Brain pericyte (primary cell): ENCODE measurements at places on chromosomes 4 and X.
A peak's percentile ranks its signal among the peaks of the same experiment; 100 is the strongest.

DNA sequence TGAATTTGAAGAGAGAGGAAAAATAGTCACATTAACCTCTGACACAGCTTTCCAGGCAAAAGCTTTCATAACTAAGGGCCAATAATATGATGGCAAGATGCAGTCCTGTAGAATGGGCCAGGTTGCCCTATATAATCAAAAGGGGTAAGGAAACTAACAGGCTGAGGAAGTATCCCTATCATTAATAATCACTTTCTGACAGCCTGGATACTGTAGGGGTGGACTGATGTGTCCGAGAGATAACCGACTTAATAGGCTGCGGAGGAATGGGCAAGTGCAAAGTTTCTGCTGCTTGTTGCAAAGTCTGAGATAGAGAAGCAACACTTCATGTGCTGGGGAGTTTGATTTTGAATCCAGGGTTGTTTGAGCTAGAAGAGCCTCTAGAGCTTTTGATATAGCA lies 94.8 kb downstream of the DNAAF6 start:
- no peak for DNase-seq

GRCh38 chrX:78650906-78651437 lies 8.2 kb downstream of the RTL3 start:
- no peak for DNase-seq

GRCh38 chrX:17597836-17598439 lies 139.4 kb upstream of the SCML1 start:
- DNase-seq = peak; percentile 17

DNA sequence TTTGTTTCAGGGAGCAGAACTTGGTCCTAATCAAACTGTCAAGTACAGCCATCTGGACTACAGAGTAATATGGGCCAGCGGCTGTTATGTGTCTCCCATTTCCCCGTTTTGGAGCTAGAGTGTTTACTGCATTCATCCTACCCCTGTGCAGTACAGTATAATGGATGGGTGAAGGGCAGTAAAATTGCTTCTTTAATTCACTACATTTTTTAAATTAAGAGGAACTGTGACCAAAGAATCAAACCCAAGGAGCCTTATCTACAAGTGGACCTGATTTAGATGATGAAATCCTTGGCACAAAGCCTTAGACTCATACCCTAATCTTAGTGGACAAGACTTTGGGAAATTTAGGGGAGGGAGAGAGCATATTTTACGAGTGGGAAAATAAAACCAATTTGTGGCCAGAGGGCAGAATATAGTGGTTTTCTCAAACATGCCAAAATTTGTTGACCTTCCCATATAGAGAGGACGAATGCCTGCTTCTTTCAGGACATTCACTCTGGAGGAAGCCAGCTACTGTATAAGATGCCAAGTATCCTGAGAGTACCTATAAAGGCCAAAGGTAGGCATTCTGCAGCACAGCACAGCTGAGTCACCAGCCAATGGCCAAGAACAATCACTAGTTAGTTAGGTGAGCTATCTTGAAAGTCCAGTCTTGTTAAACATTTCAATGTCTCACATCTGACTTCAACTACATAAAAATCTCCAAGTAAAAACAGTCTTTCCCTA lies 253.8 kb upstream of the KCNIP4 start:
- no peak for DNase-seq

DNA sequence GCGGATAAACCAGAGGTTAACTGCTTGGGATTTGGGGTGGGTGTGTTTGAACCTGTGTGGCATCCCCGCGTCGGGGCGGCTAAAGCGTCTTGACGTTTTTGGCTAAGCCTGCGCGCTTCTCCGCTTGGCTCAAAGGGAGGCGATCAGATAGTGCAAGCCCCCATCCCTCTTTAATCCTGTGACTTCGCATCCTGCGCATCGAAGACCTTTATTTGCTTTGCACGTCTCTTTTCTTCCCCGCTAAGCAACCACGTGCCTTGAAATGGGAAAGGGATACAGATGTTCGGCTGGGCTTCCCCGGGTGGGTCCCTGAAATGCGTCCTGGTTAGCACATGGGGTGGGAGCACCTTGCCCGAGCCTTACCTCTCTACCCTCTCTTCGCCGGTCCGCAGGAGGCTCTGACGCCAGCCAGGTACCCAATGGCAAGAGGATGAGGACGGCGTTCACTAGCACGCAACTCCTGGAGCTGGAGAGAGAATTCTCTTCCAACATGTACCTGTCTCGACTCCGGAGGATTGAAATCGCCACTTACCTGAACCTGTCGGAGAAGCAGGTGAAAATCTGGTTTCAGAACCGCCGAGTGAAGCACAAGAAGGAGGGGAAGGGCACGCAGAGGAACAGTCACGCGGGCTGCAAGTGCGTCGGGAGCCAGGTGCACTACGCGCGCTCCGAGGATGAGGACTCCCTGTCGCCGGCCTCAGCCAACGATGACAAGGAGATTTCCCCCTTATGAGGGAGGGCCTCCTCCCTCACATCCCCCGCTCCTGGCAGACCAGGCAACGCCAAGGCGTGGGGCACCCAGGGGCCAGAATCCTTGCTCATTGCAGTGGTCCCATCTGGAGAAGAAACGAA lies 1.5 kb downstream of the GSX2 start:
- DNase-seq = no peak

DNA sequence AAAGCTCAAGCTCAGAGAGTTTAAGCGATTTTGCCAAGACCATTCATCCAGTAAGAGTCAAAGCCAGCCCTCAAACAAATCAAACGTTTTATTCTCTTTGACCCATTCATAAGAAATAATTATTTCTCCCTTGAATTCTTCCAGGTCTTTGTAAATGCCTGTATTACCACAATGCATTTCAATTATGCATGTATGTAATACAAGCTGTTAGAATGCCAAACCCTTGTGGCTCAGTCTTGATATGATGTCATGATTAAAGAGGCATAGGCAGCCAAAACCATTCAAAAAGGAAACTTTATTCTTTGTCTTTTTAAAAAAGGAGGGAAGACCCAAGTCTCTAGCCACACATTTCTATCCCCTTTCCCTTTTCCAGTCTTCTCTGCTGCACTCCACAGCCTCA lies 56.5 kb upstream of the PGM2 start:
- no peak for DNase-seq

DNA sequence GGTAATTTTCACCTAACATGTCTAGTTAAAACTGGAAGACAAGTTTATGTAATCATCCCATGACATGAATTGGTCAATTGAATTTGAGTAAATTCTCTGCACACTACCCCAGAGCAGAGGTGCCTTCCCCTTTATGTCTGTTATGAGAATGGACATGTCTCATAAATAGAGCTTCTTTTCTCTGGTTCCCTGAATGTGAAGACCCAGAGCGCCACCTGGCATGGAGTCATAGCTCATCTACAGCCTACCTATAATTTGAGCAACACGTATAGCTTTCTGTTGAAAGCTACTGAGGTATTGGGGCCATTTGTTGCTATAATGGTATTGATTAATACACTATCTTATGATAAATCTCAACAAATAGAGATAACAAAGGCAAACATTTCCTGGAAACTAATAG lies 626.5 kb upstream of the GALNTL6 start:
- DNase-seq = no peak

DNA sequence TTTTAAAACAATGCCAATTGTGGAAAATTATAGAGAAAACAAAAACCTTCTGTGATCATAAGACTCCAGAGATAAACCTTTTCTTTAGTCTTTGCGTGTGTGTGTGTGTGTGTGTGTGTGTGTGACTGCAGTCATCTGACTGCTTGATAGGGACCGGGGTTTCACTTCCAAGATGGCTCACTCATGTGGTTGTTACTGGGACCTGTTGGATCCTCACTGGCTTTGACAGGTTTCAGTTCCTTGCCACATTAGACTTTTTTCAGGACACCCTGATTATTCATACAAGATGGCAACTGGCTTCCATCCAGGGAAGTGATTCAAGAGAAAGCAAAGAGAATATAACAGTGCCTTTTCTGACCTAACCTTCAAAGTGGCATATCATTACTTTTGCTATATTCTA lies 21.9 kb upstream of the MAD2L1 start:
- no peak for DNase-seq

- DNase-seq = no peak
Measured at GRCh38 chr4:32686123-32686522, 1966.0 kb downstream of the PCDH7 start.

- DNase-seq = no peak
Measured at GRCh38 chrX:40685362-40685918, 38.1 kb upstream of the CXorf38 start.

DNA sequence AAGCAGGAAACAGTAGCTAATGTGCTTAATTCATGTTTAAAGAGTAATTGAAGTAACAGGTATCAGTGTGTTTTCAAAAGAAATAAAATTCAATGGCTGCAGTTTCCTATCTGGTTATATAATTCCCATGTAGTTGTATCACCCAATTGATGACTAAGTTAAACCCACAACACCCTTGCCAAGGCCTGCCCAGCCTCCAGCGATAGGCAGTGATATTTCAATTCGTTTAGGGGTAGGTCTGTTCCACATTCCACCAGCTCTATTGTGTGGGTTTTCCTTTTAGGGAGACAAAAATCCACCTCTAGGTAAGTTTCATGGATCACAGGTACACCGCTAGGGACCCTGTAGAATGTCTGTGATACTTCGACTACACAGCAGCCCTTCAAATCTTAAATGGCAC lies 24.7 kb upstream of the MXRA5 start:
- no peak for DNase-seq

GRCh38 chr4:76830612-76830963 lies 67.4 kb downstream of the SOWAHB start:
- no peak for DNase-seq

DNA sequence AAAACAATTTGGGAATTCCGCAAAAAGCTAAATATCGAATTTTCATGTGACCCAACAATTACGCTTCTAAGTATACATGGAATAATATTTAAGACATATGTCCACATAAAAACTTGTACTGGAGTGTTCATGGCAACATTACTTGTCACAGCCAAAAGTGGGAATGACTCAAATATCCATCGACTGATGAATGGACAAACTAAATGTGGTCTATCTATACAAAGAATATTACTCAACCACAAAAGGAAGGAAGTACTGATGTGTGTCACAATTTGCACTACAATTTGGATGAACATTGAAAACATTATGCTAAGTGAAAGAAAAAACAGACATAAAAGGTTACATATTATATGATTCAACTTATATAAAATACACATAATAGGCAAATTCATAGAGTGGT lies 71.9 kb downstream of the AFF2 start:
- no peak for DNase-seq

- no peak for DNase-seq
Measured at GRCh38 chrX:64204701-64205440, 637 bp downstream of the AMER1 start.

- DNase-seq = no peak
Measured at GRCh38 chr4:85509882-85510631, 35.1 kb downstream of the ARHGAP24 start.

DNA sequence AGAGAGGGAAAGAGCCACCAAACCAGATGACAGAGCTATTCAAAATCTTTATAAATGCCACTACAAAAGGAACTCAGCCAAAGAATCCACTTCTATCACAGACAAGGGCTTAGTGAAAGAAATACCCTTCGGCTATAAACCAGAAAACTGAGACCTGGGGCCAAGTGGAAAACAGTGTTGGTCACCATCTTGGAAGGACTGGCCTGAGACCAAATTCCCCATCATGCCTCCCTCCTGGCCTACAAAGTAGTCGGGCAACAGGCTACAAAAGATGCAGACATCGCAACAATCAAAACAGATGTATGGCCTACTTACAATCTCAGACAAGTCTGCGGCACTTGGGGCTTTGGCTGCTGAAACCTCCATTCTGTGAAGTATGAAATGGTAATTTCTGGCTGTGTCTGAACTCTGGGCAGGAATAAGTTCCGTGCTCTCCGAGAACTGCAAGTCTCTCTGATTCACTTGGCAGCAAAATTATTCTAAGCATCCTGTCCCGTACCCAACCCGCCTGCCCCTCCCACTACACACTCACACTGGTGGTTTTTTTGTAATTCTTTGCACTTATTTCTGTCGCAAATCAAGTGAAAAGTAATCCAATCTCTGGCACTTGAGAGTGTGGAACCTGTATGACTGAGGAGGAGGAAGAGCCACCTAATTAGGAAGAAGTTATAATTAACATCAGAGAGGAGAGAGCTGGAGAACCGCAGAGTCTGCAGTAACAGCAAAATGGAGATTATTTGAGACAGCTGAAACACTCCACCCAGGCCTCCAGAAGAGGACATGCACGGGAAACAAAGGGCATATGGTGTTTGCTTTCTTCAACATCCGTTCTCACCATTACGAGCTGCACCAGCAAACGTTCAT lies 87.8 kb downstream of the SH3KBP1 start:
- no peak for DNase-seq

DNA sequence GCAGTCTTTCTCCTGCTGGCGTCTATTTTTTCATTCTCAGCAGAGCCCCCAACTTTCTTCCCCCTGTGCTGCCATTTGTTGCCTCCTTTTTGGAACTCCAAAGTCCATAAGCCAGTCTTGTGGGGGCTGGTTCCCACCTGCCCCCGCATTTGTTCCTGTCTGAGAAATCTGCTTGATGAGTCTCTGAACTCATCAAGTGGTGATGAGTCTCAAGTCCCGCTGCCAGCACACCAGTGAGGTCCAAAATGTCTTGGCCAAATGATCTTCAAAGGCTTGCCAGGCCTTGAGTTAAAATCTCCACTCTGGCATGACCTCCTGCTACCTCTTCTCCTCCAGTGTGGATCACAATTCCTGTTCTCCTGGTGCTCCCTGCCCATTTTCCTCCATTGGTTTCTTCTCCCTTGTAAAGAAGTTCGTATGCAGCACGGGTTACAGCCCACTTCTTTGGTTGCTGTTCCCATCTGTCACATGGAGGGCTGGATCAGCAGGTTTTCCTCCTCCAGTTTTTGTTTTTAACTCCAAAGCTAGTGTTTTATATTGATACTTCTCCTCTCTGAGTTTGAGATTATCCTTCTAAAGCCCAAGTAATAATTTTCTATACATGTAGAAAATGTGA lies 72.7 kb upstream of the LIMCH1 start:
- DNase-seq = no peak

- DNase-seq = no peak
Measured at GRCh38 chrX:13967636-13968035, 62.1 kb downstream of the GEMIN8 start.

DNA sequence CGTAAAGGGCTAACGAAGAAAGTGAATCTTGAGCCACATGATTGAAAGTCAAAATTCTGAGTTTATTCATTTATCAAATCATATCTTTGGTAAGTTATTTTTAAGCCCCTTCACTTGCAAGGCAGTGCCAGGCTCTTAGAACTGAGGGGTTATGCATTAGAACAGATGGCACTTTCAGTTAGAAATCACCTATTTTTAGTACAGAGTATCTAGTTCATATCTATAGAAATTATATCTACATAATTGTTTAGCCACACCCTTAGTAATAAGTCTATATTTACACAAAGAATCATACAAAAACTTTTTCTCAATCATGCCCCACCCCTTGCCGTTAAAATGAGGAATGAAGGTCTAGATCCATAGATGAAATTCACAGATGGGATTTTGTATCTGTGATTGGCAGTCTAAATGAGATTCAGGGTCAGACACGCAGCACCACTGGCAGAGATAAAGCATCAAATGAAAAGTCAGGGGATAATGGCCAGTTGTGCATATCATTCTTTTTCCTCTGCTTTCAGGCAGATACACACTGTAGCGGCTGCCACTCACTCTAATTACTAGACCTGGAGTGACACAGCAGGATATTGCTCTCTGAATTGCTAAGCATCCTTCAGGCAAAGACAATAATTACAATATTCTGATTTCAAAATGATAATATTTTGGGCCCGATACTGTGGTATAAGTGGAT lies 440.5 kb downstream of the MAPK10 start:
- DNase-seq = no peak

- no peak for DNase-seq
Measured at GRCh38 chr4:95106408-95106928, 348.7 kb downstream of the BMPR1B start.
